ENCODE measurements at places on chromosomes 5 and 9.

GRCh38 chr9:129776938-129777768, 24.3 kb upstream of the PTGES start:
- DNase-seq = peak; percentile 97

DNA sequence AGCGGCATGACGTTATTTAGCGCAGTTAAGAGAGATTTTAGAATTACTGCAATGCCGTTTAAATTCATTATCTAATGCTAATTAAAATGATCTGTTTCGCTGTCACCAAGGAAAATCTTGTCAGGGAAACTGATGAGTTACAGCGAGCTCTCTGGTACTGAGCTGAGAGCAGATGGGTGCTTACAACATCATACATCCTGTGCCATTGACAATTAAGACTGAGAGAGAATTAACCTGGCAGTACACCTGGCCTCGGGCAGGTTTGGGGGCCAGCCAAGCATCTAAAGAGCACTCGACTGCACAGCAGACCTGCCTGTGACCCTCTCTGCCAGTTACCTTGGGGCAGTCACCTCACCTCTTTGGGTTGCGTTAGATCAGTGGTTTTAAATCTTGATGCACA, 55.0 kb downstream of the PUM3 start:
- DNase-seq = no peak

DNA sequence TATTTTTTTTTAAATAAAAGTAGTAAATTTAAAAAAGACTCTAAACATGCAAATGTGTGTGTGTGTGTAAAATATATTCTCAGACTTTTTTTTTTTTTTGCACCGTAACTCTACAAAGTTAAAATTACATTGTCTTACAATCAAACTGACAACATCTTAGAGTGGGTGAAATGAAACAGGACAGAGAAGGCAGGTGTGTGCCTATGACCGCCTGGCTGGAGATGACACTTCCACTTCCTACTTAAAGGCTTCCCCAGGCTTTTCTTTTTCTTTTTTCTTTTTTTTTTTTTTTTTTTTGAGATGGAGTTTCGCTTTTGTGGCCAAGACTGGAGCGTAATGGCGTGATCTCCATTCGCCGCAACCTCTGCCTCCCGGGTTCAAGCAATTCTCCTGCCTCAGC, 2.7 kb upstream of the AK1 start:
- no peak for DNase-seq

DNA sequence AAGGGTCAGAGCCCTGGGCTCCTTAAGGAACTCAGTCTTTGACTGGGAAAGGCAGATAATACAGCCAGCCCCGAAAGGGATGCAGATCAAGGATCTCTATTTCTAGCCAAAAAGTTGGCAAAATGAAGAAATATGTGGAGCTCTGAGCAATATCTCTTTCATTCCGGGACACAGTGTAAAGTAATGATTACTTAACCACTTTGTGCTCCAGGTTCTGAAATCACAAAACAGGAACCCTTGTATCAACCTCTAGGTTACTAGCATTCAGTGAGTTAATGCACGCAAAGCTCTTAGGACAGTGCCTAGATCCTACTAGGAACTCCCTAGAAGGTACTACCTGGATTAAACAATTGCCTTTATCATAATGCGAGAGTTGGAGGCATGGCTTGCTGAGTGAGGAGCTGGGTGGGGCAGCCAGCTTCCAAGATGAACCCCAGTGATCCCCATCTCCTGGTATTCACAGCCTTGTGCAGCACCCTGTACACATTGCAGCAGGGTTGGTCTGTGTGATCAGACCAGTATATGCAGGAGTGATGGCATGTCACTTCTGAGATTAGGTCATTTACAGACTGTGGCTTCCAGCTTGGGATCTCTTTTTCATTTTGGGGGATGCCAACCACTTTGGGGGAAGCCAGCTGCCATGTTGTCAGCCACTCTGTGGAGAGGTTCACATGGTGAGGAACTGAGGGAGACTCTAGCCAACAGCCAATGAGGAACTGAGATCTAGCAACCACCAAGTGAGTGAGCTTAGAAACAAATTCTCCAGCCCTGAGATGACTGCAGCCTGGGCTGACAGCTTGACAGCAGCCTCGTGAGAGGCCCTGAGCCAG, 103.1 kb upstream of the SLC44A1 start:
- DNase-seq = no peak

DNA sequence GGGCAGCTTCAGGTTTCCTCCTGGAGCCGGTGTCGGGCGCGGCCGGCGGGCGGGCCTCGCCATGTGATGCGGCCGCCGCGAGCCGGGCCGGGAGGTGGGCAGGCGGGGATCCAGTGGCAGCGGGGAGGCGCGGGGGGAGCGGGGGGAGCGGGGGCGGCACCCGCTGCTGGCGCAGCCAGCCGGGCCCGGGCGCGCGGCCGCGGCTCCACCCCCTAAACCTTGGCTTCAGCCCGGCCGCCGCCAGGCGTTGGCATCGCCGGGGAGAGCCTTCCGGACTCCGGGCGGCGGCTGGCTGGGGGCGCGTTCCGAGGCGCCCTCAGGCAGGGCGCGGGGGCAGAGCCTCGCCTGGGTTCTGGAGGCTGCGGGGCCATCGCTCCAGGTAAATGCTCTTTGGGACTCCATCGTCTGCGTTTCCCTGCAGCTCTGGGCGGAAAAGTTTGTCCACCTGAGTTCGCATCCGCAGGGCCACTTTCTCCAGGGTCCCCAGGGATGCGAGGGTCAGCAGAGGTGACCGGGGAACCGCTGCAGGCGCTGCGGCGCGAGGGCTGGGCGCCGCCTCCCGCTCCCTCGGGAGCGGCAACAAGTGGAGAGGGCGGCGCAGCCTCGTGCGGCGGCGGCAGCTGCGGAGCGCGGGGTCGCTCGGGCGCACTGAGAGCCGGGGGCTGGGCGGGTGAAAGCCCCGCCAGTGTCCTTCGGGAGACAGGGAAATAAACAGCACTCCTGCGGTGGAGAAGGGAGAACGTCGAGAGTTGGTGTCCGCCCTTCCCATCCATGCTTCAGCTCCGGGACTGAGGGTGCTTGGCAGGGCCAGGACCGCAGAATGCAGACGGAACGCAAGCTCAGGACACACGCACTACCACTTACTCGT, at the start of gene ARHGEF28:
Gene ARHGEF28 (plus strand): TSS at position 253 of the 868 bp plus-strand sequence. CDS start 58,656 bp downstream, outside the sequence.
- peak; percentile 64 for DNase-seq

DNA sequence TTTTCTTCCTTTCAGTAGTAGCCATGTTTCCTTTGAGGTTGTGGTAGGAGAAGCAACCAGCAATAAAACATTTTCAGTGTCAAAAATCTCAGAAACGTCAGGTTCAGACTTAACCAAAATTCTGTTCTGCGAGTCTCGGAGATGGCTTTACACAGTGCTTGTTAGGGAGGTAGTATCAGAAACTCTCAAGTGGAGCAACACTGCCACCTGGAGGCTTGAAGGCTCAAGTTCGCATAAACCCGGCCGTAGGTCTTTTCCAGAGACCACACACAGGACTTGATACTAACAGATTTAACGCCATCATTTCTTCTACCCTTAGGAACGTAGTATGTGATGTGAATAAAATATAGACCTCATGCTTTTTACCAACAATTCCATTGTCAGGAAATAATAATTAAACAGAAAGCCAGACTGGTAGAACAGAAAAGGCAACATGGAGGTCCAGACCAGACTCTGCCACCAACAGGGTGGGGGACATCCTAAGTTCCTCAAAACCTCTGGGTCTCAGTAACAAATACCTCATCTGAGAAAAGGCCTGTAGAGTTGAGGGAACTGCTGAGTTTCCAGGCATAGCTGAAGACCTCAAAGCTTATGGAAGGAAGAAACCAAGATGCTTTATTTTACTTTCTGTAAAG, 8.5 kb downstream of the PTGER4 start:
- peak; percentile 77 for DNase-seq

Data from breast epithelium (tissue), 4 donors.